ENCODE measurements at places on chromosomes 3 and 15.

GRCh38 chr15:89106200-89106599 lies 17.9 kb downstream of the ABHD2 start:
- DNase-seq, result no peak

DNA sequence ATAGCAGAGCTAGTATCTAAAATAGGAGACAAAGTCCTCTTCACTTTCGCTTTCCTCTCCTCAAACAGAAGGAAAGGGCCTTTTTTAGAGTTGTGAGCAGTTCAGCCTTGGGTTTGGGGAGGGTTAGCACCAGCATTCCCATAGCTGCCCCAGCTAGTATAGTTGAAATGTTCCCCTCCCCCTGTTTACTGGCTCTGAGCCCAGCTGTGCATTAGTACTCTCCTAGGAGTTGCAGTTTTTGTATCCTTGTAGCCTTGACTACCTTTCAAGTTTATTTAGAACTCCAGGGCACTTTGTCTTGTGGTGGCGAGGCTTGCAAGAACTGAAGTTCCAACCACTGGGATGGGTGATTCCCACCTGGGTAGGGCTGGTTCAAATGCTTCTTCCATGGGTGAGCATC lies 245.1 kb upstream of the NAALADL2 start:
- DNase-seq, result no peak

GRCh38 chr15:79172801-79173460 lies 82.4 kb upstream of the RASGRF1 start:
- DNase-seq, result no peak

GRCh38 chr3:17195192-17195611 lies 310.4 kb downstream of the PLCL2 start:
- peak; percentile 7 for DNase-seq

DNA sequence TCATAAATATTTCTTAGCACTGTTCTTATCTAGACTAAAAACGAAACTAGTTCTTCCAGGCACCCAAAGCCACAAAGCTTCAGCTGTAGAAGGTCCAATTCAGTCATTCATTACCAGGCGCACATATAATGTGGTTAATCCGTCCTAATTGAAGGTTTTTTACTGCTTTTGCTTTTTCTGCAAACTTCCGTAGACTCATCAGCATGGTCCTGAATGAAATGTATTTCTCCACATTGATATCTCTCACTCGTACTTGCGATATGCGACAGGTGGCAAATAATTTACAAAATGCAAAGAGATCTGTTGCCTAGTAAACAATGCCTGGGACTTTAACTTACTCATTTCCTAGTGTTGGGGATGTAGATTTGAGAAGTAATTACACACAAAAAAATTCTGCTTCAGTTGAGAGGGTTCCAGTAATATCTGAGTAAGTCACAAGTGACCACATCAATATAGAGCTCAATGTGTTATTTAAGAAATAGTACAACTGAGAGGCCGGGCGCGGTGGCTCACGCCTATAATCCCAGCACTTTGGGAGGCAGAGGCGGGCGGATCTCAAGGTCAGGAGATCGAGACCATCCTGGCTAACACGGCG lies 75.0 kb upstream of the MBNL1 start:
- DNase-seq, result no peak

DNA sequence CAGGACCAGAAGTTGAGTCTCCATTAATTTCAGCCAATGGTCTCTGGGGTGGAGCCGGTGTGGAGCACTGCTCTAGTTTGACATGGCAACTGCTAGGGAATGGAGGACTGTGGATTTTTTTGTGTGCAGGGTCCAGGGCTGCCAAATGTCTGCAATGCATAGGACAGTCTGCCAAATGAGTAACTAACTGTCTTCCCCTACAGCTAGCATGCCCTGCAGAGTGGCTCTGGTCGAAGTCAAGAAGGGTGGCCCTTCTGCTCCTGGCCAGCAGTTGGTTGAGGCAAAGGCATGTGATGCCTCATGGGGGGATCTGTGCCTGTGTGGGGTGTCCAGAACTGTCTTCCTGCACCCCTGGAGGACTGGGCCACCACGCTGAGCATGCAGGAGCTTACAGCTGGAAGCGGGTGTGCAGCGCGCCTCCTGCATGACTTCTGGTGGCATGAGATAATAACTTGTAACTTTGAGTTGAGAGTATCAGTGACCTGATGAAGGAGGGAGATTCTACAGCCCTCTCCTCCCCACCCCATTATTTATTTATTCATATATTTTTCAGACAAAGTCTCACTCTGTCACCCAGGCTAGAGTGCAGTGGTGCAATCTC lies 4.6 kb downstream of the TPRA1 start:
- DNase-seq, result no peak

- no peak for DNase-seq
Measured at GRCh38 chr3:64185436-64185835, 39.8 kb downstream of the PRICKLE2 start.

DNA sequence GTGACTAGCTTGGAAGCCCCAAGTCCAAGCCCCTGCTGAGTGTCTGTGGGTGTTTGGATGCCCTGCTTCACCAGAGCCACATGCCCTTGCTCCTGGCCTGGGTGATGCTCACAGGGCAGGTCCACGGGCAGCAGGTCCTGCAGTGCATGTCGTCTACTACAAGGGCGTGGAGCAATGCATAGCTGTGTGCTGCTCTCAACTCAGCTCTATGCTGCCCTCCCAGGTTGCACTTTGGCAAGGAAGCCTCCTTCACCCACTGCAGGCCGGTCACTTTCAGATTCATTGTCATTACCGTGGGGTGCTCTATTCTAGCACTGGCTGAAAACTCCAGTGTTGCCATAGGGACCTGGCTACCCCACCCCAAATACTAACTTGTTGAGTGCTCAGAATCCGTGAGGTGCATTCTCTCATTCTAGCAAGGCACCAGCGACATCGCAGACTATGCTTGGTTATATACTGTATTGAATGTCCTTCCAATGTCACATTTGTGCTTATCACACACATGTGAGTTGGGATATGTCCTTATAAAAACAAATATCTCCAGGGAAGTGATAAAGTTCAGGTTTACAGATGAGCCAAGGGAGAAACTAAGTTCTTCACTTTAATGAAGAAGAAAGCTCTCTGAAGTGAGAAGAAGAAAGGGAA lies 51.8 kb downstream of the GRAMD1C start:
- DNase-seq, result peak; percentile 31

- DNase-seq, result peak; percentile 74
Measured at GRCh38 chr15:77617476-77618230, 15.1 kb downstream of the LINGO1 start.

DNA sequence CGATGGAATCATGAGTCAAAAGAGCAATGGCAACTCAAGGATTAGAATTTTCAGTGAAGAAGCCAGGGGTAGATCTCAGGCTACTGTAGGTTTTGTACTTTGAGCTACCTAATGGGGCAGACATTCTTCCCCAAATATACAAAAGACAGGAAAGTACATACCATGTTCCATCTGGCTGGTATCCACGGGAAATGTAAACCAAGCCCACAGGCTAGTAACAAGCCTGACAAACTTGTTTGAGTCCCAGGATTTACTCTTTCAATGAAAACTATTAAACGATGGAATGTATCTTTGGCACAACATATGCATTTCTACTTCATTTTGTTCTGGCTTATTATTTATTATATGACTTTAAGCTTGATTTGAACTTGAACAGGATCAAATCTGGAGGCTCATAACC lies 44.2 kb upstream of the GOLIM4 start:
- no peak for DNase-seq

GRCh38 chr15:101441696-101442095 lies 47.8 kb downstream of the PCSK6 start:
- DNase-seq, result no peak

DNA sequence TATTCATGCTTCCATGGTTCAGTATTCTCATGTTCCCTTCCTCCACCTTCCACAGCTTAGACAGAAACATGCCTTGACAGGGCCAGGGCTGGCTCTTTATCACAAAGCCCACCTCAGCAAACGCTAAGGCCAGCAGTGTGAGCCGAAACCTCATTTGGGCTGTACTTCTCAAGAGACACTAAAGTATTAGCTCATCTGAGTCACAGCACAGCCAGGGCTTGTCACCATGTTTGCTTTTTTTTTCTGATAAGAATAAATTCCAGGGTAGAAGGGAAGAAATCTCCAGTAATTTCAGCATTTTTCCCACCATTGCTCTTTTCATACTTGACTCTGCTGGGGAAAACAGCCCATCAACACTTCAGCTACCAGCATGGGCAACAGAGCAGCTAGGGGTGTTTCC lies 95.4 kb downstream of the MYLK start:
- no peak for DNase-seq

DNA sequence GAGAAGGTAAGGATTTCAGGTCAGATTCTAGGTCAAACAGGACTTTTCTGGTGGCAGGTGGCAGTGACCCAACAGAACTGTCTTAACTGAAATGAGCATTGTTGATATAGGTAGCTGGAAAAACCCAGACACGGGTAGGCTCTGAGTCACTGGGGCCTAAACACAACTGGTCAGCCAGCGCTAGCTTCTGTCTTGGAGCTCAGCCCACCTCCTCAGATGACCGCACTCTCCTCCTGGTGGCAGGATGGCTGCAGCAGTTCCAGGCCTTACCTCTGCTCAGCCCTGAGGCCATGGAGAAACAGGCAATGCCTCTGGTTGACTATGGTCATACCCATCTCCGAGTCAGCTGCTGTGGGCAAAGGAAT lies 61.1 kb upstream of the GATA2 start:
- DNase-seq, result no peak

DNA sequence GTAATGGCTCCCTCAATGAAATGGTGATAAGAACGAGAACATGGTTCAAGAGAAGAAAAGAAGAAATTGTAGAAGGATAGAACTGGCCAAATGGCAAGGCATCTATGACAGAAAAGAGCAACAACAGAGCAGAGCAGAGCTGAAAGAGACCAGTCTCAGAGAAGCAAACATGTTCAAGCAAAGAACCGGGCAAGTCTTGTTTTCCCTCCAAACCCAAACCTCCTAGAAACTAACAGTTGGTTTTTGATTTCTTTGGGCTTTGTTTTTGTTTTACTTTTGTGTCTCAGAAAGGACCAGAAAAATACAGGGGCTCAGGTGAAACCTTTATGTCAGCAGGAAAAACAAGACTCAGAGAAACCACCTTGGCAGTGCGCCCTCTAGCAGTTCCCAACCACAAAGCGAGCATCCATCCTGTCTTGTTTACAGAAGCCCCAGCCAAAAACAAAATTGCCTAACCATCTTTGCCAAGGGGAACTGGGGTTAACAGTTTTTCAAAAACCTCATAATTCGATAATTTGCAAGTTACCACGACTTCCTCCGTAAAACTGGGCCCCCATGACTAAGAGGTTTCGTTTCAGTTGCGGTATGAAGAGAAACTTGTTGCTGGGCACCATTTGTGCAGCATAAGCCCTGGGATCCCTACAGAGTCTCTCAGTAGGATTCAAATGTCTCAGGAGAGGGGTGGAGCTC lies 159.2 kb upstream of the SLC24A5 start:
- DNase-seq, result no peak

DNA sequence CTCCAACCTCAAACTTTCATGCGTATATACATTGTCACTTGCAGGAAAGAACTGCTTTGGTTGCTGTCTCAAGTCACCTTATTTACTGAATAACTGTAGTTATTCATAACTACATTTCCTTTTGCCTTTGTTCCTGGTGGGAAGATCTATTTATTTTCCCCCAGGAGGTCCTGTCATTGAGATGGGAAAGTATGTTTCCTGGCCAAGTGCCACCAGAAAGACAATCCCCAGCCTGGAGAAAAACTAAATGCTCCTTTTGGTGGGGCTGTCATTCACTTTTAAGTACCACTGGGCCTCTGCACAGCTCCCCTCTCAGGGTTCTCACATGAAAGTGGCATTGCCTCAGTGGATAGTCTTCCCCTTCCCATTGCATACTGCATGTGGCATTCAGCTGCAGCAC lies 59.8 kb downstream of the LRRC3B start:
- no peak for DNase-seq

GRCh38 chr3:126464494-126464893 lies 11.2 kb downstream of the ZXDC start:
- no peak for DNase-seq

GRCh38 chr15:73082812-73083211 lies 30.5 kb downstream of the NEO1 start:
- DNase-seq, result no peak

GRCh38 chr3:46356909-46357308 lies 3.0 kb downstream of the CCR2 start:
- DNase-seq, result no peak

DNA sequence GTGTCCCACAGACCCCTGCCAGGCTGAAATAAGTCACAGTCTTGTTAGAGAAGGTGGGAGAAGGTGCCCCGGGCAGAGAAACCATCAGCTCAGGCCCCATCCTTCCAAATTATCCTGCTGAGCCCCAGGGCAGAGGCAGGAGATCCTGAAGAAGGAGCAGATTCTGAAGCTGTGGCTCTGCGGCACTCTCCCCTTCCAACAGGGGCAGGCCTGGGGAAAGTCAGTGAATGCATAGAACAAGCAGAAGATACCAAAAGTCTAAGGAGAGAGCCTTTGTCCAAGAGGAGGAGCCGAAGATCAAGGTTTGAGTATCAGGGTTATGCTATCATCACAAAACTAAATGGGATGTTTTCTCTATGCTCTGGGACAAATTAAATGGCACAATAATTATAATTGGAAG lies 249.3 kb downstream of the XXYLT1 start:
- no peak for DNase-seq

DNA sequence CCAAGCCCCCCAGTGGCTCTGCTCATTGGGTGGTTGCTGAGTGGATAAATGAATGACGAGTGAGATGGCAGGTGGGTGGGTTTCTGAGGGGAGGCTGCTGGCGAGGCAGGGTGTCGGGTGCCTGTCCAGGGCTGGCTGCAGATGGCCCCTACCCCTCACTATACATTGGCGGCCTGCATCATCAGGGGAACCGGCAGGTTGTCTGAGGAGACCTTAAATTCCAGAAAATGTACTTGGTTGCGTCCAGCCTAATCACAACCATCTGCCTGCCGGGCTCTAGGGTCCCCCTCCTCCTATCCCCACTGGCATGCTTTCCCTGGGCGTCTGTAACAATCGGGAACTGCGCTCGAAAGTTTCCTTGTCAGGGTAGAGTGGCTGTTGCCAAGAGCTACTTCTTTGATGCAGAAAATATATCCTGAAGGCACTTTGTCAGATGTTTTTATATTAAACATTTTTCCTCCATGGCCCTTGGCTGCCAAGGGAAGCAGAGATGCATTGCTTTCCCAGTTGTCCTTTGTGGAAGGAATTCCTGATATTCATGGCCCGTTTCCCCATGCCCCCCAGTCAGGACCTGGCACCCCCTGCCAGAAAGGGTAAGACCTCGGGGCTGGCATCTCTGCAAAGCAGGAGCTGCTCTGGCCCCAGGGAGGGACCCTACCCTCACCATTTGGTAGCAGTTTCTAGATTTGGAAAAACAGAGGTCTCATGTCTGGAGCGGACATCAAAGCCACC lies 22.9 kb downstream of the SMAD6 start:
- no peak for DNase-seq

GRCh38 chr3:120331076-120331475 lies 18.1 kb downstream of the LRRC58 start:
- no peak for DNase-seq

DNA sequence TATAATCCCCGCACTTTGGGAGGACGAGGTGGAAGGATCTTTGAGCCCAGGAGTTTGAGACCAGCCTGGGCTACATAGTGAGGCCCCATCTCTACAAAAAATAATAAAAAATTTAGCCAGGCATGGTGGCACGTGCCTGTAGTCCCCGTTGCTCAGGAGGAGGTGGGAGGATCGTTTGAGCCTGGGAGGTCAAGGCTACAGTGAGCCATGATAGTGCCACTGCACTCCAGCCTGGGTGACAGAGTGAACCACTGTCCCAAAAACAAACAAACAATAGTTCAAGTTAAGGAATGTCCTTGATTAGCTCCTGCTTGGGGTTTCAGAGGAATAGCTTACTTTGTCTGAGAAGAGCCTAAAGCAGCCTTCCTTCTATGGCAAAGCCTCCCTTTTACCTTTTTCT lies 51.7 kb upstream of the AMOTL2 start:
- DNase-seq, result no peak

- DNase-seq, result no peak
Measured at GRCh38 chr3:184880276-184881019, 68.5 kb downstream of the VPS8 start.

All from SK-MEL-5 (cell line).